Tibial nerve (tissue), 4 donors: ENCODE measurements at places on chromosomes 1 and 21.

- no peak overlapping the region for H3K4me3 ChIP-seq
- H3K36me3 ChIP-seq, result no peaks in the 10 kb centered on the region
- peak overlapping the region; percentile 80 for H3K27ac ChIP-seq
- peak; percentile 14 for DNase-seq
Measured at GRCh38 chr21:45291613-45292398, 4.1 kb upstream of the POFUT2 start.

GRCh38 chr1:187622545-187622944 is 793.8 kb downstream of the PLA2G4A start:
- no peaks in the 10 kb centered on the region for H3K4me1 ChIP-seq
- no peaks in the 10 kb centered on the region for H3K36me3 ChIP-seq
- no peak for DNase-seq
- no peak overlapping the region for H3K27ac ChIP-seq
- H3K4me3 ChIP-seq, result no peak overlapping the region
- H3K27me3 ChIP-seq, result no peaks in the 10 kb centered on the region

GRCh38 chr21:29413683-29414082 is 115.0 kb downstream of the BACH1 start:
- peaks cover 24% of the 10 kb centered on the region for H3K36me3 ChIP-seq
- no peak overlapping the region for H3K4me3 ChIP-seq
- no peak for DNase-seq

DNA sequence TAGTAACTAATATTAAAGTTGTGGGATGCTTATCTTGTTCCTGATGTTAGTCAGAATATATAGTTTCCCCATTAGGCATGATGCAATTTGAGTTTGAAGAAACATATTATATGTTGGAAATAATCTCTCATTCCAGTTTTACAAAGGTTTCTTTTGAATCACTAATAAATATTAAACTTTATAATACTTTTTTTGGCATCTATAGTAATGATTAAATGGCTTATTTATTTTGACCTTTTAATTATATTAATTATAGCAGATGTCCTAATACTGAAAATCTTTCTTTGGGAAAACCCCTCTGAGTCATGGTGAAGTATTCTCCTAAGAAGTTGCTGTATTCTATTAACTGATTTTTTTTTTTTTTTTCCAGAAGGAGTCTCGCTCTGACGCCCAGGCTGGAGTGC is 28.5 kb upstream of the PTGS2 start:
- no peak overlapping the region for H3K4me3 ChIP-seq
- H3K4me1 ChIP-seq, result no peaks in the 10 kb centered on the region
- no peaks in the 10 kb centered on the region for H3K27me3 ChIP-seq
- DNase-seq, result no peak
- no peaks in the 10 kb centered on the region for H3K36me3 ChIP-seq

DNA sequence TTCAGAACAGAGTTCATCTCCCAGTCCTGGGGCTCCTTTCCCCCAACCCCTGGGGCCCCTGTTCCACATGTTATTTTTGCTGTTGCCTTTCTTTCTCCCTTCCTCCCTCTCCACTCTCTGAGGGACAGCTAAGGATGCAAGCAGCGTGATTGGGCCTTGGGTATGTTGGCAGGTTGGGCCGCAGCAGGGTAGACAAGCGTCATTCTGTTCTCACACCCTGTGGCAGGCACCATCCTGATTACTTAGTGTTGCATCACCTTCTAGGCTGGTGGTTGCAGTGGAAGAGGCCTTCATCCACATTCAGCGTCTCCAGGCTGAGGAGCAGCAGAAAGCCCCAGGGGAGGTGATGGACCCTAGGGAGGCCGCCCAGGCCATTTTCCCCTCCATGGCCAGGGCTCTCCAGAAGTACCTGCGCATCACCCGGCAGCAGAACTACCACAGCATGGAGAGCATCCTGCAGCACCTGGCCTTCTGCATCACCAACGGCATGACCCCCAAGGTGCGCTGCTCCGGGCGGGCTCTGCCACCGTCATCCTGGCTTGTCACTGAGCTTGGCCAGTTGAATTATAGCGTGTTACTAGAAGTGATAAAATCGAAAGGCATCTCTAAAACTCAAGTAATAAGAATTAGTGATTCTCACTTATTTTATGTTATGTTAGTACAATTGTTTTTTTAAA is 43.4 kb downstream of the VANGL1 start:
- no peak for DNase-seq
- H3K36me3 ChIP-seq, result no peaks in the 10 kb centered on the region
- no peak overlapping the region for H3K4me3 ChIP-seq
- H3K27me3 ChIP-seq, result no peaks in the 10 kb centered on the region

GRCh38 chr1:10980094-10980577 is 32.3 kb upstream of the TARDBP start:
- peak overlapping the region; percentile 20 for H3K4me3 ChIP-seq
- peak; percentile 61 for DNase-seq
- no peaks in the 10 kb centered on the region for H3K27me3 ChIP-seq
- peak overlapping the region; percentile 89 for H3K27ac ChIP-seq

DNA sequence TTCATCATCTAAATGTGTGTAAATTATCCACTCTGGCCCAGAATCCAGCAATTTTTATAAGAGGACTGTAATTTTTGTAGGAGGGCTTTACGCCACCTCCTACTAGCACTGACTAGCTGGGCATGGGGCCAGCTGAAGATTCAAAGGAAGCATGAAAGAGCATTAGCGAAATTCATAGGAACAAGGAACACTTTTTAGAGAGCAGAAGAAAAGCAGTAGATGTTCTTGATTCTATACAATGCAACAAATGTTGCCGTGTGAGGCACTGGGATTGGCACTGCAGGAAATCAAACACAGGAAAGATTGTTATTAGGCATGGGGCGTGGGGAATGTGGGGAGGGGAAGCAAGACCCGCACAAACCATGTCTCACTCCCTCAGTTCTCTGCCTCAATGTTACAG is 58.4 kb upstream of the PARP1 start:
- no peaks in the 10 kb centered on the region for H3K27me3 ChIP-seq
- no peaks in the 10 kb centered on the region for H3K36me3 ChIP-seq
- H3K4me3 ChIP-seq, result no peak overlapping the region

DNA sequence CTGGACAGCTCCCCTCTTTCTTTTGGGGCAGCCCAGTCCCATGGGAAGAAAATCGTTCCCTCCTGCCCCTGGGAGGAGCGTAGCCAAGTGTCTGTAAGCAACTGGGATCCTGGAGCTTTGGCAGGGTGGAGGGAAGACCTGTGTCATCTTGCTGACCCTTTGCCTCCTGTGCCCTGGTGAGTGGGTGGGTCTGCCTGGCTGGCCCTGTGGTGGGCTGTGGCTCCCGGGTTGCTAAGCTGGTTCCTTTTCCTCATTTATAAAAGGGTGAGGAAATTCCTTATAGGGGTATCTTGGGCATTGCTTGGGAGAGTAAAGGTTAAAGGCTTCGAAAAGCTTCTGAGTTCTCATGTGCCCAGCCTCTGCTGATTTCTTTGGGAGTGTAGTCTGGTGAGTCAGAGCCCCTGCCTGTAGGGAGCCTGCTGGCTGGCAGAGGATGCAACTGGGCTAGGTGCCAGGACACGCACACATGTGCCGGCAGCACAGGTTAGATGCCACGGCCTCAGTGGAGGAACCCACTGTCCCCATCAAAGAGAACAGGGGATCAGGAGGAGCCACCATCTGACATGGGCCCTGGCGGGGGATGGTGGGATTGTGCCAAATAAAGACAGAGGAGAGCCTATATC is 85.2 kb downstream of the ARHGEF10L start:
- H3K4me3 ChIP-seq, result no peak overlapping the region
- H3K4me1 ChIP-seq, result peaks cover 4% of the 10 kb centered on the region
- peaks cover 3% of the 10 kb centered on the region for H3K36me3 ChIP-seq
- peak overlapping the region; percentile 50 for H3K27ac ChIP-seq

DNA sequence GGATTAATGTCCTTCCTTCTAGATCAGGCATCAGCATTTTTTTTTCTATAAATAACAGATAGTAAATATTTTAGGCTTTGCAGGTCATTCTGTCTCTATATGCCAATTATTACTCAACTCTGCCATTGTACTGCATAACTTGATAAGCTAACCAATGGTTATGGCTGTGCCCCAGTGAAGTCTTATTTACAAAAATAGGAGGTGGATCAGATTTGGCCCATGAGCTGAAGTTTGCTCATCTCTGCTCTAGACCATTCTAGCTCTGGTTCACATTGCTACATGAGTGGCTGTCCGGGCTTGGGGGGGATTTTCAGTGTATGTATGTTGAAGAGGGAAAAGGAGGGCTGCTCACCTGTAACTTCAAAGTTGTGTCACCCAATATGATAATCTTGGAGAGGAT is 10.1 kb downstream of the RAB7B start:
- H3K4me3 ChIP-seq, result no peak overlapping the region
- no peaks in the 10 kb centered on the region for H3K36me3 ChIP-seq
- no peak for DNase-seq
- no peak overlapping the region for H3K27ac ChIP-seq

DNA sequence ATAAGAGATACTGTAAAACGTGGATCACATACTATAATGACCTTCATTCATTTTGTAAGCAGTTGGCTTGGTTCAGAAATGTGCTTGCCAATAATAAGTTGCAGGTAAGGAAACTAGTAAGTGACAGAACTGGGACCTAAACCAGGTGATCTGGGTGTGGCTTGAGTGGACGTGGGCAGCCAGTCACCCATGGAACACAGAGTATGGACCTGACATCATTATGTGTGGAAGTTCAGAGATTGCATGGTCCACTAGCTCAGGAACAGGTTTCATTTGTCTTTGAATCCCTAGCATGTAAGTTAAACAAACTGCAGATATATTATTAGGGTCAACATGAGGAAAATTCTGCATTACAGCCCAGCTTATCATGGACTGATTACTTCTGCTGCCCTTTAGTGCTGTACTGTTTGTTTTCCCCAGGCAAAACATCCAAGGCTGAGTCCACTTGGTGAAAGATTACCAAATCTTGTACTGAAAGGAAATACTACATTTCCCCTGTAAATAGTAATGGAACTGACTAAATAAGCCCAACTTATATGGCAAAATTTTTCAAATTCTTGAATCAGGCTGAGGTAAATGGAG is 327.3 kb upstream of the SGIP1 start:
- H3K4me1 ChIP-seq, result no peaks in the 10 kb centered on the region
- H3K27me3 ChIP-seq, result no peaks in the 10 kb centered on the region

DNA sequence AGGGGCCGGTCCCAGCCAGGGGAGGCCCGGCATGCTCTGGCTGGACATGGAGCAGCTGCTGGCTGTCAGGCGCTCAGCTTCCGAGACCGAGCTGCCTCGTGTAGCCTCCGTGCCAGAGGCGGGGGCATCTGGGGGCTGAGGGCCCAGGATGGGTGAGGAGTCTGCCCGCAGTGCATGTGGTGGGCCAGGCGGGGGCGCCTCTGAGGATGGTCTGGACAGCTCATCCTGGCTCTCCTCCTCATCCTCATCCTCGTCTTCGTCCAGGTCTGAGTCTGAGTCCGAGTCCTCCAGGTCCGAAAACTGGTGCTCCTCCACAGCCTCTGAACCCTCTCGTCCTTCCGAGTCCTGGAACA is 28.9 kb upstream of the EDN2 start:
- H3K27me3 ChIP-seq, result no peaks in the 10 kb centered on the region
- H3K27ac ChIP-seq, result no peak overlapping the region
- no peak for DNase-seq
- peaks cover 18% of the 10 kb centered on the region for H3K4me1 ChIP-seq
- H3K4me3 ChIP-seq, result no peak overlapping the region
- H3K36me3 ChIP-seq, result no peaks in the 10 kb centered on the region

- no peak overlapping the region for H3K4me3 ChIP-seq
- H3K4me1 ChIP-seq, result peaks cover 68% of the 10 kb centered on the region
- peaks cover 4% of the 10 kb centered on the region for H3K36me3 ChIP-seq
- no peak for DNase-seq
- no peaks in the 10 kb centered on the region for H3K27me3 ChIP-seq
- no peak overlapping the region for H3K27ac ChIP-seq
Measured at GRCh38 chr1:181097242-181097641, 8.7 kb downstream of the IER5 start.

GRCh38 chr1:7207875-7208646 is 422.8 kb downstream of the CAMTA1 start:
- DNase-seq, result no peak
- no peaks in the 10 kb centered on the region for H3K4me1 ChIP-seq
- H3K4me3 ChIP-seq, result no peak overlapping the region
- no peak overlapping the region for H3K27ac ChIP-seq
- H3K36me3 ChIP-seq, result no peaks in the 10 kb centered on the region

DNA sequence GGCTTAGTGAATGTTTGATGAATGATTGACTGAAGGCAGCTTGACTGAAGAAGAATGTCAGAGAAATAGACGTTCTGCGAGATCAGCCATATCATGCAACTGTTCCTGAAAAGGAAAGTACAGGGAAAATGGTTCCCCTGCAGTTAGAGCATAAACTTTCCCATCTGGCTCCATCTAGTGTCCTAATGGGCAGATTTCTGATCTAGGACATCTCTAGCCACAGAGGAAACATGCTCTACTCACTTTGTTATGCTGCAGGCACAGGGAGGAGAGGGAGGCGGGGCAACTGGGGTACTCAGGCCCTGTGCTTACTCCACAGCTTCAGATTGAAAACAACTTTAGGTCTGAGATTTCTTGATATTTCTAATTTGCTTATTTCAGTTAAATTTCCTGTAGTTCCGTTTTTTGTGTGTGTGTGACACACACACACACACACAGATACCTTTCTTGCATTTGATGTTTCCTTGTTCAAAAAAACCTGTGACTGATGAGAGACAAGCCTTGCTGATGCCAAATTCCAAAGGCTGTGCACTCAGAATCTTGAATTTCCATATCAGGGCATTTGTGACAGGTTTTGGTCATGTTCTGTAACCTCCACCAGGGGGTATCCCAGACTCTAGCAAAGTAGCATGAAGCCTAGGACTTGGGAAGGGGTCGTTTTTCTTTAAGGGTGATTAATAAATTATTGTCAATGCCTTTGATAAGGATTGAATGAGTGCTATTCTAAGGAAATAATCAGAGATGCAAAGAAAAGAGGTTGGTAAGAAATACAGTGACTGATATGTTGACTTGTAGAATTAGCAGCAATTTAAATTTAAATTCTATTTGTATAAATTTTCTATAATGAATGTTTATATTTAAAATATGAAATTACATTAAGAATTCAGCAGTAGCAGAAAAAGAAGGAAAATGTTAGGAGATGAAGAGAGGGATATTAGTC is 139.7 kb upstream of the BEND5 start:
- no peak overlapping the region for H3K27ac ChIP-seq
- no peaks in the 10 kb centered on the region for H3K36me3 ChIP-seq
- no peaks in the 10 kb centered on the region for H3K4me1 ChIP-seq
- H3K4me3 ChIP-seq, result no peak overlapping the region

GRCh38 chr1:77732090-77732489 is 27.6 kb downstream of the USP33 start:
- no peaks in the 10 kb centered on the region for H3K27me3 ChIP-seq
- peaks cover 6% of the 10 kb centered on the region for H3K36me3 ChIP-seq
- H3K4me3 ChIP-seq, result no peak overlapping the region
- DNase-seq, result no peak
- H3K27ac ChIP-seq, result no peak overlapping the region
